ENCODE measurements at places on chromosomes 3 and 15.

GRCh38 chr15:39960411-39960810, 26.5 kb downstream of the EIF2AK4 start:
- DNase-seq: no peak

DNA sequence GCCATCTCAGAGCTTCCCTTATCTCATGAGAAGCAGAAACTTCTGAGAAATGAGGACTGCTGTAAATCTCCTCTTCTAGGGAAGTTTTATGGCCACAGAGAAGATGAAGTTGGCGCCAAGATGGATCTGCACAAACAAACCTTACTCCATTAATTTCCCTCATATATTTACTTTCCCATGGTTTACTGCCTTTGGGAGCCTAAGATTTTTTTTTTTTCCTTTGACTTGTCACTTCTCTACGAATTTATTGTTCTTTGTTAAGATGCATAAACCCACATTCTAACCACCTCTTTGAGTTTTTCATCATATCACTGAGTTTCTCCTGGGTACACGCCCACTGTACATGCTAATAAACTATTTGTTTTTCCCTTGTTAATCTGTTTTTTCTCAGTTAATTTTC, 21.5 kb upstream of the NPTN start:
- DNase-seq: no peak

DNA sequence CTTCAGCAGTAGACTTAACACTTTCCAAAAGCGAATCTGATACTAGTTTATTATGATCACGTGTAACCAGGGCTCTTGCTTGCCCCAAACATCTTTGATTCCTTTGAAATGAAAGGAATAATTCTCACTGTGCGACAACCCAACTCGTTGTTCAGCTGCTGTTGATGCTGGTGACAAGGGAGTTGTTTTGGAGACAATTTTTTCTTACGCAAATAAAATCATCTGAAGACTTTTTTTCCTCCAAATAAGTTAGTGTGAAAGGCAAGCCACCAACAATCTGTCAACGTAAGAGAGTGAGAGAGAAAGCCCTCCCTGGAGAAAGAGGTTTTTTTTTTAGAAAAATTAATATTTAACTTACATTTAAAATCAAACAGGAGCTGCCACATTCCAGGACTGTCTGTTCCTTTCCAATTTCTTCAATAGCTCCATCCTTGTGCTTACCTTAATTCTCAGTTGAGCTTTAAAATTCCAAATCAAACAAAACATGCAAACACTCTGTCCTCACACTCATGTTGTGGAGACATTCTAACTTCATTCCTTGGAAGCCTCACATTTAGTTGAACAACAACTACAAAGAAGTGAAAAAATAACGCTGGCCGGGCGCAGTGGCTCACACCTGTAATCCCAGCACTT, 4.9 kb upstream of the P3H2 start:
- no peak for DNase-seq

- no peak for DNase-seq
Measured at GRCh38 chr3:40120067-40120692, 189.3 kb upstream of the EIF1B start.

DNA sequence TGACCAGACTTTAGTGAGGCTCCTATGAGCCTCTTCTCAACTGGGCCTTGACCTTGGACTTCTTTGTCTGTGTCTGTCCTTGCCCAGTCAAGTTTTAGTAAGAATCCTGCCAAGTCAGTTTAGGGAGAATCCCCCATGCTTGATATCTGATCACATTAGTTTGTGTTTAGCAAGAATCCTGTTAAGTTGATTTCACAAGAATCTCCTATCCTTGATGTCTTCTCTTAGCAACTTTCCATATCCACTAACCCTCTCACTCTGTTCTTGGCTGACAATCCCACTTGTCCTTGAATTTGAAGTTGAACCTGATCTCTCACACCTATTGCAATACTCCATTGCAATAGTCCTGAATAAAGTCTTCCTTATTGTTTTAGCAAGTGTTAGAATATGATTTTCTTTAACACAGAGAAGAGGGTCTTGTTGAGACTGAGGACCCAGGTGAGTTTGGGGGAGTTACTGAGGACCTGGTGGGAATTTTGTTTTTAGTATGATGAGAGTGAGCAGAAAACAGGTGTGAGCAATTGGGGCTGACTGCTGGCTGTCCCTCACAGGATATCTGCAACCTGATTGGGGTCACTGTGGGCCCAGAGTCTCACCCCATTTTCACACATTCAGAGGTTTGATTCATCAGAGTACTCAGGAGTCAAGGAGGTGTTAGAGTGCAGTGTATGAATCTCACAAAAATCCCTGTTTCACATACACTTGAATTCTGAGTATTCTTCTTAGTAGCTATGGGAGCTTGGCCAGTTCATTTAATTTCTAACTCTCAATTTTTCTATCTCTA, 39.9 kb upstream of the TNFAIP8L3 start:
- DNase-seq: no peak
